Stomach (tissue), 19 donors: ENCODE measurements at places on chromosomes 2 and 18. TPM values are rescaled to one million over a fixed set of nuclear protein-coding genes. Genes with fewer than 3 reads are reported as not detected.

DNA sequence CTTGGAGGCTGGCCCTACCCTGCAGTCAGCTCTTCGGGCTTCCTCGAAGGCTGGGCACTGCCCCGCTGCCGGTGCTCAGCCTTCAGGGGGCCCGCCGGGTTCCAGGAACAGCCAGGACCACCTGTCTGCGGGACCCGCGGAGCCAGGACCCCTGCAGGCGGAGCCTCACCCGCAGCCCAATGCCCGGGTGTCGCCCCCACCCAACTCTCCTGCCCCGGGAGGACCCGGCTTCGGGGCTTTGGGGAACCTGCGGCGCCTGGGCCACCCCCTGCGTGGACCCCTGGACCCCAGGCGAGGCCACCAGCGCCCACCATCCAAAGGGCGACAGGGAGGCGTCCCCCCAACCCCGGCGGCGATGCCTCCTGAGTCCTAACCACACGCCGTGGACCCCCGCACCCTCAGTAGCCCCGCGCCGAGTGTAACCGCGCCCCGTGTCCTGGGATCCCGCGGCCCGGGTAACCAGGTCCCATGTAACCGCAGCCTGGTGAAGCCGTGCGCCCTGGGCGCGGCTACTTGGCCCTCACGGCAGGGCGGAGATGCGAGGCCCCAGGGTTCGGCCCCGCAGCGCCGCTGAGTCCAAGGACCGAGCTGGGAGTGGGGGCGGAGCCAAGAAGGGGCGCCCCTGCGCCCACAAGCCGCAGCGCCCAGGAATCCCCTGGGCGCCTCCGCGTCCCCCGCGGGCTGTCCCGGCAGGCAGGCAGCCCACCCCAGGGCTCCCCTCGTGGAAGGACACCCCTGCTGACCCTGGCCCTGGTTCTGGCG is 11.0 kb upstream of the UBE2F start:
- peaks cover 12% of the 10 kb centered on the region for H3K4me1 ChIP-seq
- peaks cover 16% of the 10 kb centered on the region for H3K27me3 ChIP-seq
- H3K27ac ChIP-seq = no peak overlapping the region
- no peaks in the 10 kb centered on the region for H3K36me3 ChIP-seq
- DNase-seq = no peak

- no peaks in the 10 kb centered on the region for H3K4me1 ChIP-seq
- H3K27ac ChIP-seq = no peak overlapping the region
- no peak overlapping the region for H3K4me3 ChIP-seq
- no peaks in the 10 kb centered on the region for H3K36me3 ChIP-seq
- no peak for DNase-seq
Measured at GRCh38 chr2:16852651-16853050, 187.0 kb upstream of the CYRIA start.

- peaks cover 21% of the 10 kb centered on the region for H3K27me3 ChIP-seq
- DNase-seq = no peak
- H3K36me3 ChIP-seq = no peaks in the 10 kb centered on the region
- no peak overlapping the region for H3K27ac ChIP-seq
Measured at GRCh38 chr18:73848656-73849055, 299.0 kb downstream of the FBXO15 start.

GRCh38 chr2:81549646-81550045 is 1245.1 kb upstream of the LRRTM1 start:
- no peaks in the 10 kb centered on the region for H3K36me3 ChIP-seq
- H3K4me1 ChIP-seq = no peaks in the 10 kb centered on the region
- H3K4me3 ChIP-seq = no peak overlapping the region
- H3K27me3 ChIP-seq = no peaks in the 10 kb centered on the region
- no peak overlapping the region for H3K27ac ChIP-seq

ZBTB7C gene
- 27.2 TPM for total RNA-seq

DNA sequence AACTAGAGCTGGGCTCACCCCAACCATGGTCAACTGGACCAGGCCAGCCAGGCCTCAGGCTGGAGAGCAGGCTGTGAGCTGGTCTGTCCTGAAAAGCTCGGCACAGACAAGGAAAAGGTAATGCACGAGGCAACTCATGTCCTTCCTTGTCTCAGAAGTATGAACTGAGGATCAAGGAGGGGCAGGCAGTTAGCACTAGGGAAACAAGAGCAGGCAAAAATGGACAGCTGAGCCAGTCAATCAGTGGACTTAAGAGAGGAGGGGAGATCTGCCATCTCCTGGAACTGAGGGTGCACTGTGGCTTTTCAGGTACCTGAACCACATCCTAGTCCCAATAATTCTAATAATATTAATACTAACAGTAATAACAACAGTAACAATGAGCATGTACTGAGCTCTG is 20.6 kb upstream of the WIPF1 start:
- H3K4me3 ChIP-seq = no peak overlapping the region
- DNase-seq = no peak
- H3K27me3 ChIP-seq = no peaks in the 10 kb centered on the region
- no peak overlapping the region for H3K27ac ChIP-seq

GRCh38 chr2:171521361-171522051 is 768 bp upstream of the CYBRD1 start:
- DNase-seq = peak; percentile 51
- no peaks in the 10 kb centered on the region for H3K27me3 ChIP-seq
- H3K27ac ChIP-seq = peak overlapping the region; percentile 93
- H3K4me1 ChIP-seq = peaks cover 40% of the 10 kb centered on the region
- H3K4me3 ChIP-seq = peak overlapping the region; percentile 77

DNA sequence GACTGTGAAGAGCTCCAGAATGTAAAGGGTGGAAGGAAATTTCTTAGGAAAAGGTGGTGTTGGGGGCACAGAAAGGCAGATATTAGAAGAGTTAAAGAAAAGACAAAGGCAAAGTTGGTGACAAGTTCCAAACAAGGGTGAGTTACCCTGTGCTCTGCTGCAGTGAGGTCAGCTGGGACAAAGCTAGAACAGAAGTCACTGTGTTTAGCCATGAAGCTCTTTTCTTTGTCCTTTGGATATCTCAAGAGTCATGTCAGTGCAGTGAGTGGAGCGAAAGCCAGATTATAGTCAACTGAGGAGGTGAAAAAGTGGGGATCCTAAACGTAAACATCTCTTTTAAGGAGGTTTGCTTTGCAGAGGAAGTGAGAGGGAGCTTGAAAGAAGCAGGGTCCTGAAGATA is 187.8 kb upstream of the ALPP start:
- no peak overlapping the region for H3K27ac ChIP-seq
- no peak overlapping the region for H3K4me3 ChIP-seq
- DNase-seq = no peak
- no peaks in the 10 kb centered on the region for H3K4me1 ChIP-seq

GRCh38 chr2:160906878-160907277 is 253.3 kb upstream of the TANK start:
- H3K27ac ChIP-seq = no peak overlapping the region
- H3K27me3 ChIP-seq = no peaks in the 10 kb centered on the region
- no peaks in the 10 kb centered on the region for H3K36me3 ChIP-seq
- H3K4me1 ChIP-seq = peaks cover 5% of the 10 kb centered on the region
- H3K4me3 ChIP-seq = no peak overlapping the region

SCN2A gene
- 0.72 TPM for total RNA-seq

- peak overlapping the region; percentile 52 for H3K27ac ChIP-seq
- peak; percentile 38 for DNase-seq
- H3K36me3 ChIP-seq = no peaks in the 10 kb centered on the region
- no peaks in the 10 kb centered on the region for H3K4me1 ChIP-seq
- H3K4me3 ChIP-seq = no peak overlapping the region
- no peaks in the 10 kb centered on the region for H3K27me3 ChIP-seq
Measured at GRCh38 chr2:15042801-15043217, 410.3 kb downstream of the LRATD1 start.

AGAP1 gene
- total RNA-seq = 57.1 TPM

GBX2 gene
- not detected for total RNA-seq
